ENCODE measurements at places on chromosomes 6 and 20.
A peak's percentile ranks its signal among the peaks of the same experiment; 100 is the strongest.

GRCh38 chr6:130500693-130501092 is 134.9 kb downstream of the TMEM200A start:
- DNase-seq = peak; percentile 78

DNA sequence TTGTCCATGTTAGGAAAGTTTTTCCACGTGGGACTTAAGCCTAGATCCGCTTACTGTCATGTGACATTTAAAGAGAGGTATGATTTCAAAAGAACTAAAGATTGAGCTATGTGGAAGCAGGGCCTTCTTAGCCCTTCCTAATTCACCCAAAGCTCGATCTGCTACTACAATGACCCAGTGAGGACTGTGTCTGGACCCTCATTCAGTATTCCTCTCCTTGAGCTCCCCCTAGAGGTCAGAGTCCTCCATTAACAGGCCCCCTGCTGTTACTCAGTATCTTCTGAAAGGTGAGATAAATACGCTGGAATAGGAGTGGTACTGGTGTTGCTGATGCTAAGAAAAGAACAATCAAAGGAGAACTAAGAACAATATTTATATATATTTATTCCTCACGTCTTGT is 414.0 kb downstream of the GJA1 start:
- peak; percentile 69 for DNase-seq

GRCh38 chr6:128323011-128323410 is 197.4 kb downstream of the PTPRK start:
- no peak for DNase-seq

- DNase-seq = no peak
Observed at GRCh38 chr6:108619431-108620197, 58.9 kb downstream of the FOXO3 start.

DNA sequence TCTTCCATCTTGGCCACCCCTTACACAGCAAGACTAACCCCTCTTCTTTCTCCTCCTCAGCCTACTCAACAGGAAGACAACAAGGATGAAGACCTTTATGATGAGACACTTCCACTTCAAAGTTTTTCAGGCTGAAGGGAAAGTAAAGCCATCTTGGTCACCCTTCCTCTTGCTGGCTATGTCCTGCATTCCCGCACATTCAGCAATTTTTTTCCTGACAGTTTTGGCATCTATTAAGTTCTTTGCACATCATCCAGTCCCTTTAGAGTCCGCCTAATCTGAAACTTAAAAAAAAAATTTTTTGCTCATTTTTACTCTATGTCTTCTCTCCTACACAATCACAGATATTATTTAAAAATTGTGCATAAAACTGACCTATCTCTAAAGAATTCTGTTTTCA is 493.4 kb downstream of the LMBRD1 start:
- no peak for DNase-seq

- DNase-seq = no peak
Observed at GRCh38 chr20:63084563-63084927, 77.8 kb upstream of the BHLHE23 start.

DNA sequence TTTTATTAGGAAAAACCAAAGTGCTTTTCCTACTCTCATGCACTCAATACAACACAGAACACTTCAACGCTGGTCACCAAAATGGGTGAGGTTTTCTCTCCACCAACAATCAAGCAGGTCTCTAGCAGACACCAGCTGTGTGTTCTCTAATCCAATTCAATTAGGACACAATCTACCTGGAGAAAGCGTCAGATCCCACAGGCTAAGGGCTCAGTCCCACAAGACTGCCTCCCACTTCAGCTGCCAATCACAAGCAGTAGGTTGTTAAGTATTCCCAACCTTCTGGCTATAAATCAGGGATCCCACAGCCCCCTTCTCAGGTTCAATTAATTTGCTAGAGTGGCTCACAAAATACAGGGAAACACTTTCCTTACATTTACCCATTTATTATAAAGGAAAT is 47.7 kb downstream of the STMND1 start:
- DNase-seq = no peak

- DNase-seq = peak; percentile 90
Observed at GRCh38 chr20:4820806-4821518, 99.3 kb downstream of the PRND start.

DNA sequence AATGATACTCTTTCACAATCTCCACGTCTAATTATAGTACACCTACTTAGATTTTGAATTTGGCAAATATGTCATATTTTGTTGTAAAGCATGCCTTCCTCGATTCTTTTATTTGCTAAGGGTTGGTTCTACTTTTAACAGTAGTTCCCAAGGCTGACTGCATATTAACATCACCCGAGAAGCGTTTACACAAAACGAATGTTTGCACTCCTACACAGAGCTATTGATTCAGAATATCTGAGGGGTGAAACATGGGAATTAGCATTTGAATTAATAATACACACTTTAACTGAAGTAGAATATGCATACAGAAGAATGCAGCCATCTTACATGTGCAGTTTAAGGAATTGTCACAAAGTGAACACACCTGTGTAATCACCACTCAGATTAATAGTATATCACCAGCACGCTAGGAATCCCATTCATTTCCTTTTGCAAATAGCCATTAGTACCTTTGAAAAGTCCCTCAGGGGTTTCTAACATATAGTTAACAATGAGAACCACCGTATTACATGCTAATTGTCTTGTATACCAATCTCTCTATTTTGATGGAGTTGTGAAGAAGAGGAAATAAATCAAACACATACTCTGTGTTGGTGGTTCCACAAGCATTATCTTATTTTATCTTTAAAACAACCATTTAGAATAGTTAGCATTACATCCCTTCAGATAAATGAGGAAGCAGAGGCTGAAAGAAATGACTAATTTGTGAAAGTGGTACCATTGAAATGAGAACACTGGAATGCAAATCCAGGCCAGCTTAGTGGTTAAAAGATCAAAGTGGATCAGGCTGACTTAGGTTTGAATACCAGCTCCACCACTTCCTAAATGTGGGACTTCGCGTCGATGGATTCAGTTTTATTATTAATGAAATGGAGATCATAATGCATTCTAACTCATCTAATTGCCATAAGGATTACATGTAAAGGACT is 317.6 kb downstream of the HDGFL1 start:
- peak; percentile 32 for DNase-seq

DNA sequence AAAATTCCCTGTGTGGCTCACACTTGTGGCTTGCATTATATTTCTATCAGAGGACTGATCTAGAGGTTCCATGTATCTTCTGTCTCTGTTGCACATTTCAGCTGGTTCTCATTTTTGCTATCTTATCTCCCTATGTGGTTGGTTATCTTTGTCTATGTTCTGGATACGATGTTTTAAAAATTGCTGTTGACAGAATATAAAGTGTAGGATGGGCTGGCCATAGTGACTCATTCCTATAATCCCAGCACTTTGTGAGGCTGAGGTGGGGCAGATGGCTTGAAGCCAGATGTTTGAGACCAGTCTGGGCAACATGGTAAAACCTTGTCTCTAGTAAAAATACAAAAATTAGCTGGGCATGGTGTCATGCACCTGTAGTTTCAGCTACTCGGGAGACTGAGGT is 9.9 kb upstream of the ULBP3 start:
- no peak for DNase-seq

GRCh38 chr6:6678185-6678671 is 89.7 kb downstream of the LY86 start:
- no peak for DNase-seq

DNA sequence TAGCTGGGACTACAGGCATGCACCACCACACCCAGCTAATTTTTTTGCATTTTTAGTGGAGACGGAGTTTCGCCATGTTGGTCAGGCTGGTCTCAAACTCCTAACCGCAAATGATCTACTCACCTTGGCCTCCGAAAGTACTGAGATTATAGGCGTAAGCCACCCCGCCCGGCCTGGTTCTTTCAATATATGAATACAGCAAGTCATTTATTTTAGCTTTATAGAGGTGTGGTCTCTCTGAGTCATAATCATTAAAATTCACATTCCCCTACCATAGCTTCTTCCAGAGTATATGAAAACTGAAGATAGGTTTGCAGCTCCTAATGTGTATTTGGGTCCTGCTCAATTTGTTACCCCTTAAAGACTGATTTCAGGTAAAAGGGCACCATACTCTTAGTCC is 88.5 kb upstream of the FAM8A1 start:
- DNase-seq = no peak

- no peak for DNase-seq
Observed at GRCh38 chr20:32922466-32922865, 63.7 kb downstream of the EFCAB8 start.

DNA sequence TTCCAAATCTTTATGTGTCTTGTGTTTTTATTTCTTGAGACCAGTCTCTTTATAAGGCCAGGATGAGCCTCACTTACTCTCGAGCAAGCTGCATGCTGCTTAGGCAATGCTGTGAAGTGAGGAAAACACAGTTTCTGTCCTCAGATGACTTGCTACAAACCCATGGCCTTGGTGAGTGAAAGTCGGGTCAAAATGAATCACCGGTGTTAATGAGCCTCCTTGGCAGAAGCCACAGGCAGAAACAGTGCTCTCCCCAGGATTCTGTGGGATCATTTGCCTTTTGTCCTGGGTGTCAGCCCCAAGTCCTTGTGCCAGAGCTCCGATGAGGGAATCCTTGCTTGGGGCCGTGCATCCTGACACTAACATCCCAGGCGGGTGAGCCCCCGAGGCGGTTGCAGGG is 482.5 kb downstream of the QKI start:
- DNase-seq = peak; percentile 20

GRCh38 chr6:191487-192312 is 100.6 kb upstream of the DUSP22 start:
- DNase-seq = no peak

DNA sequence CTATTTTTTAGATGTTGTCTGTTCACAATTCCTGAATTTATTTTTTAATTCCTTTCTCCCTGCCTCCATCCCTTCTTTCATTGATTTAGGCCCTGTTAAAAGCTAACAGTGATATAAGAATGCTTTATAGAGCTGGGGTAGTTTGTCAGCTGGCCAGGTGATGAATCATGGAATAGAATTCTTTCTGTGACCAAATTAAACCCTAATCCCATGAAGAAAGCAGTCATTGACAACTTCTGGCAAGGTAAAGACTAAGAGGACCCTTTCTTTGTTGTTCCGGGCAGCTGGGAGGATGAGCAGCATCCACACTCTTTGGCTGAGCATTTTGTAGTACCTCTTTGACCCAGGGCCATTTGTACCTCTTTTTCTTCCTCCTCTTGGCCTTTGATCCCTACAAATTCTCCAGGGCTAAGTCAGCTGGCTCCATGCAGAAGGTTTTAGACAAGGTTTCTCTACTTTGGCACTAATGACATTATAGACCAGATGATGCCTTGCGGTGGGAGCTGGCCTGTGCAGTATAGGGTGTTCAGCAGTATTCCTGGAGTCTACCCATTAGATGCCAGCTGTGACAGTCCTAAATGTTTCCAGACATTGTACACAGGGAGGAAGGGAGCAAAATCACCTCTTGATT is 102.9 kb downstream of the SLX4IP start:
- peak; percentile 31 for DNase-seq

GRCh38 chr6:105179244-105180065 is at the start of gene POPDC3:
Gene POPDC3, minus strand, starts transcription at chr6:105180014. Its CDS starts 18,105 bp downstream, at chr6:105161909.
- peak; percentile 77 for DNase-seq

DNA sequence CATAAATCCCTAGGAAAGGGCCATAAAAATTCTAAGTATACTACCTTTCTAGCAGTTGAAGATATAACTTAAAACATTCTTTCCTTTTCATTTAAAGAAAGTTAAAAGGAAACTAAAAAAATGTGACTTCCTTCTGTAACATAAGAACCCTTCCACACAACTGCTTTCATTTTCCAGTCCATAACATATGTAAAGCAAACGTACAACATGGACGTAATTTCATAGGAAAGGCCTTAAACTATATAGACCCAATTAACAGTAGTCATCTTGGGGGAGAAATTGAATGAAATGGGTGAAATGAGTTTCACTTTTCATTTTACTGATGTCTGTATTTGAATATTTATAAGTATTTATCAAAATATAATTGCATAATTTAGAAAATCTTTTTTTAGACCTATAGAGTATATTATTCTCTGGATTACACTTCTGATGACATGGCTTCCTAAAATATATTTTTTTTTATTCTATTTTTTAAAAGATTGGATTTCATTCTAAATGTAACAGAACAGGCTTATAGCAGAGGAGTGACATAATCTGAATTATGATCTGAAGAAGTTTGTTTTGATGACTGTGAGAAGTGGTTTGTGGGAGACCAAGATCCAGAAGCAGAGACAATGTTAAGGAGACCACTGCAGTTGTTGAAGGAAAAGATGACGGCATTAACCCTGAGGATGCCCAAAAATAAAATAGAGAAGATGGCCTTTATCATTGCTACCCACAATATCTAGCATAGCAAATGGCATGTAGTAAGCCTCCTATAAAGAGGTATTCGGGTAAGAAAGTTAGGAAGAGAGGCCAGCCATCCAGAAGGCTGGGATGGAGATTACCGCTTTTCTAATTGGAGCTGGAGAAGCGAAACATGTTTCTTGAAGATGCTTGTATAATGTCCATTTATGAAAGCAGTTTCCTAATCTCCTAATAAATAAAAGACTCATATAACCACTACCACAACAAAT is 260.4 kb downstream of the PTPRK start:
- DNase-seq = no peak

DNA sequence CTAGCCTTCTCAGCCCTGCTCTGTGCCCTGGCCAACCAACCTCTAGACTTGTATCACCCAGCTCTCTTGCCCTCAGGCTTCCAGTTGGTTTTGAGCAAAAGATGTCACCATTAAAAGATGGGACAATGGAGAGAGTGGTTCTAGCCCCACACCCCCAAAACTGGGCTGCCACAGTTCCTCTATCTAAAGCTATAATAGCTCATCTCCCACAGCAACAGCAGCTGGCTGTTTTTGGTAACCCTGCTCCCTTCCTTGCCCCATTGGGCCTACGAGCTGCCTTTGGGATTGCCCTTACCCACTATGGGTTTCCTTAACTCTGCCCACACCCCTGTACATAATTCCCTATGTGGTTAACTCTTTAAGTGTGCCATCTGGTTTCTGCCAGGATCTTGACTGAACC is 7.6 kb upstream of the SRSF3 start:
- no peak for DNase-seq

- DNase-seq = no peak
Observed at GRCh38 chr20:46356195-46357029, 48.1 kb upstream of the CDH22 start.

DNA sequence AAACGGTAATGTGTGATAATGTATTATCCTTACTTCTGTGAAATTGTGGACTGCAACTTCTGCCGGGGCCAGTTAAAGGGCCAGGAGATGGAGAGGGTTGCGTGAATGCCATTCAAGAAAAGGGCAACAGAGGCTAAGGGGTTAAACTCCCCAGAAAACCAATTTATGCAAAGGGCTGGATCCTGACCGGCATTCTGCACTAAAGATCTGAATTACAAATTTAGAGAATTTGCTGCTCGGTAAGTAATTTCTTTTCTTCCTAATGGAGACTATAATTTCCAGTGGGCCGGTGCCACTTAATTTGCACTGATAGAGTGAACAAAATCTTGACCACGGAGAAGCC is 130.1 kb downstream of the BCAS1 start:
- no peak for DNase-seq

Data from GM03348 (cell line).